ENCODE measurements at places on chromosomes 4 and X.

DNA sequence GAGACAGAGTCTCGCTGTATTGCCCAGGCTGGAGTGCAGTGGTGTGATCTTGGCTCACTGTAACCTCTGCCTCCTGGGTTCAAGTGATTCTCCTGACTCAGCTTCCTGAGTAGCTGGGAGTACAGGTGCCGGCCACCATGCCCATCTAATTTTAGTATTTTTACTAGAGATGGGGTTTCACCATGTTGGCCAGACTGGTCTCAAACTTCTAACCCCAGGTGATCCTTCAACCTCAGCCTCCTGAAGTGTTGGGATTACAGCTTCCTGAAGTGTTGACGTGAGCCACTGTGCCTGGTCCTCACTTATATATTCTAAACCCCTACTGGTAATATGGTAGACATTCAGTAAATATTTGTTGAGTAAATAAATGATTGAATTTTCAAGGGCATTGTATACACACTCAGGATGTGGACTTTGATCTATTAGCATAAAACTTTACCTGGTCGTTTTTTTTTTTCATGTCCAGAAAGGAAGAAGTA, 33.0 kb downstream of the MTHFD2L start:
- H3K27me3 ChIP-seq: no peaks in the 10 kb centered on the region
- no peaks in the 10 kb centered on the region for H3K4me1 ChIP-seq
- no peaks in the 10 kb centered on the region for H3K36me3 ChIP-seq
- no peak for DNase-seq
- H3K27ac ChIP-seq: no peak overlapping the region

- no peak overlapping the region for H3K4me3 ChIP-seq
- H3K27me3 ChIP-seq: no peaks in the 10 kb centered on the region
- no peaks in the 10 kb centered on the region for H3K4me1 ChIP-seq
- no peak for DNase-seq
- H3K27ac ChIP-seq: no peak overlapping the region
Observed at GRCh38 chr4:66930206-66930605, 615.1 kb downstream of the CENPC start.

DNA sequence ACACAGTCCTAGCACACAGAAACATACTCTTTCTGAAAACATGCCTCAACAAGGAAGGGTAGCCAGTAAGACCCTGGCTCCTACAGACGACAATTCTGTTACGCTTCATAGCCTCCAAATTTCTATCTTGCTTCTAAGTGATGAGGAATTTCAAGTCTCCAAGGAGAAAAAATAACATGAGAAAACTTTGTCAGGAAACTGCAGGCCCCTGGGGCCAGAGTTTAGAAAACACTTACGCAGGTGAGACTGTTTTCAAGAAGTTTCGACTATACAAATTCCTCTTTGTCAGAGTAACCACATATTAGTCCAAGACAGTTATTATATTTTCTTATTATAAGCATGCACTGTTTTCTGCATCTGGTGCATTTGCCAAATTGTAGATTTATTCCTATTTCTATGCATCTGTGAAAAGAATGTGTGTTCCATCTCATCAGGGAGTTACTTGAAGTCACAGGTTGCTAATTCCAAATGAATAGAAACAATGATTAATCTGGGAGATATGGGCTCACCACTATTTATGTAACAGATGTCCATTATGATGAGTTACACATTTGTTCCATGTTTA, 30.3 kb upstream of the HCCS start:
- no peaks in the 10 kb centered on the region for H3K27me3 ChIP-seq
- no peak overlapping the region for H3K27ac ChIP-seq
- DNase-seq: no peak
- no peaks in the 10 kb centered on the region for H3K36me3 ChIP-seq

DNA sequence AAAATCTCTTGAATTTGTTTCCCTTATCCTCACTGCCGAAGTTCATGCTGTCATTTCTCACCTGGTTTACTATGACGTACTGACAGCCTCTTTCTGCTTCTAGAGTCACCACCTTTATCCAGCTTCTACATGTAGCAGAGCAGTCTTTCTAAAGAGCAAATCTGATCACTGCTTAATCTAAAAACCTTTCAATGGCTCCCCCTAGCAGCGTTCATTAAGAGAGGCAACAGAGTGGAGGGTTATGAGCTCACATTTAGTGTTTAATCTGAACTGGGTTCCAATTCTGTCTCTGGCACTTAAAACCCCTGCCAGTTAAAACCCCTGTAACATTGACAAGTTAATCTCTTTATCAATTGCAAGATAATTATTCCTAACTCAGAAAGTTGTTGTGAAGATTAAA, 4.4 kb downstream of the RBPJ start:
- peaks cover 23% of the 10 kb centered on the region for H3K4me1 ChIP-seq
- H3K36me3 ChIP-seq: no peaks in the 10 kb centered on the region
- no peak for DNase-seq
- H3K4me3 ChIP-seq: no peak overlapping the region

- H3K27ac ChIP-seq: no peak overlapping the region
- H3K4me3 ChIP-seq: no peak overlapping the region
- no peaks in the 10 kb centered on the region for H3K36me3 ChIP-seq
- peaks cover 79% of the 10 kb centered on the region for H3K27me3 ChIP-seq
Observed at GRCh38 chrX:151081016-151081415, 95.4 kb upstream of the GPR50 start.

DNA sequence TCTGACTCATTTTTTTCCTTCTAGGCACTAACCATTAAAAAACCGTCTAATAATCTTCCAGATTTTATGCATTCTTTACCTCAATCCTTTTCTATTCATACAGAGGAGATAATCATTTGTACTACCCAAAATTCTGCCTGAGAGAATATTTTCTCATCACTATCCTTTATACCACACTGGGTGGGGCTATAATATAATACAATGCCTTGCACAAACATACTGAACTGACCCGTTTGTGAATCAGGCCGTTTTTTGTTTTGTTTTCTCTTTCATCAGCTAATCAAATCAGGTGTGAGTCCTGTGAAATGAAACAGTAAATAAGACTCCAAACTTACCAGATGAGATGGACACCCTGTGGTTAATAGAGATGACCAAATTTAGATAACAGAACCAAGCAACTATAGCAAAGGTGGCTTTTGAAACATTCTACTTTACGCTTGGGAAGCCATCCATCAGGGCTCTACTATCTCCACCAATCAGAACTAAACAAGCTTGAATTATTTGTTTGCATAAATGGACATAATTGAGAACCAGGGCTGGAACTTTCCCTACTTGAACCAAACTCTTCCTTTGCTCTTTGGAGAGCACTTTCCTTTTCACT, 573.0 kb downstream of the GABRG1 start:
- no peak overlapping the region for H3K27ac ChIP-seq
- no peaks in the 10 kb centered on the region for H3K27me3 ChIP-seq
- H3K4me3 ChIP-seq: no peak overlapping the region
- no peaks in the 10 kb centered on the region for H3K4me1 ChIP-seq
- DNase-seq: no peak
- no peaks in the 10 kb centered on the region for H3K36me3 ChIP-seq

All from PC-9 (cell line).